ENCODE measurements at places on chromosomes 7 and 10. TPM values are rescaled to one million over a fixed set of nuclear protein-coding genes. Genes with fewer than 3 reads are reported as not detected.

BLNK gene
- not detected for total RNA-seq

ABCA13 gene
- total RNA-seq: not detected

ABCC2 gene
- total RNA-seq: 191 TPM

TUBB8 gene
- total RNA-seq: not detected

RBP3 gene
- not detected for total RNA-seq

MKRN1 gene
- total RNA-seq: 62.6 TPM

PRSS1 gene
- total RNA-seq: not detected

DNA sequence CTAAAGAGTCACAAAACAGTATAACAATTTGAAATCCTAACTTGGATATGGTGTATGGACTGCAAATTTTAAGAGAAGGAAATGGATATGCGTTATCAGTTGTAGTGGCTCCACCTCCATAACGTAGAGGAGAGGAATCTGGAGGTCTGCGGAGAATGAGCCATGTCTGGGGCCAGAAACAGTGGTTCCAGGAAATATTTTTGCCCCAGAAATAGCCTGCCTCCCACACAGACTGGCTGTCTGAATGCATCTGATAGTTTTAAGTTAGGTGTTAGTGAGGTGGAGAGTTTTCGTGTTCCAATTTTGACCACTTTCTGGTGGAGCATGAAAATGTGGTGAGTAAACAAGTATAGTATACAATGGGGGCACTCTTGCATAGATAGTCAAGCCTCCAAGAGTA, 1.6 kb downstream of the PHTF2 start:
- DNase-seq: no peak

GRCh38 chr10:114996542-114996941, 58.5 kb downstream of the TRUB1 start:
- DNase-seq: no peak

GRCh38 chr10:36425131-36425797, 700.1 kb upstream of the ANKRD30A start:
- DNase-seq: no peak

DNA sequence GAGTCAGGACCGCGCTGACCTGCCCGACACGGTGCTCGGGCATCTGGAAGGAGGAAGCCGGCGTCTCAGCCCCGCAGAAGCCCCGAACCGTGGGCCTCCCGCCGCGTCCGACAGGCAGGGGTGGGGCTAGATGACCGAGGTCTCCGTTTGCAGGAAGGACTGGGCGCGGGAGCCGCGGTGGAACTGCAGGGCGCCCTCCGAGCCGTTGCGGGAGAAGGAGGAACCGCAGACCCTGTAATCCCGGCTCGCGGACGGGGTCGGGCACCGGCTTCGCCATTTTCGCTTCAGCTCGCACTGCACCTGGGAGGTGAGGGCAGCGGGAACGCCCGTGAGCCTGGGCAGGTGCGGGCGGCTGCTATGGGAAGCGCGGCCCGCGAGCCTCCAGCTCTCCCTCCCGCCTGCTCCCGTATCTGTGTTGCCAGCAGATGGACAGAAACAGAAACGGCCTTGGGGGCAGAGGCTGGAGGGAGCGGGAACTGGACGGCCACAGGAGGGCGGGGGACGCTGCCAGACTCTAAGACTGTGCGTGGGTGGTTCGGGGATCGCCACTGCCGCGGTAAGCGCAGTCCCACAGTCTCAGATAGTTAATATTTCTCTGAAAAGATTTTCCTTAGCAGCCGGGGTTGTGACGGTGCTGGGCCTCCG, 114.1 kb downstream of the VIPR2 start:
- DNase-seq: no peak

DNA sequence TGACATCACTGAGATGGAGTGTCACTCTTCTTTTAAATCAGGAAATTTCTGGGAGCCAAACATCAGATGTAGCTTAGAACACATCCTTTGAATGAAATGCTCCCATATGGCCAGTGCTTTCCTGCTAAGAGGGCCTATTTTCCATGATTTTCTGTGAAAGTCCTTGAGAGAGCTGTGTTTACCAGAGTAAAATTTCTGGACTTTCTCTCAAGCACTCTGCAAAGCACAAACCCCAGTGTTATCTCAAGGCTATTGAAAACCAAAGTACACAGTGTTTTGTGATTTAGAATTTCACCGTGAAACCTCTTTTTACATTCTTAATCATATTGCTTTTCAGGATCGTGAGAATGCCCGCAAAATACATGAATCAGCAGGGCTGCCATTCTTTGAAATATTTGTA, 54.0 kb downstream of the PAPSS2 start:
- no peak for DNase-seq

All from NCI-H460 (cell line).